ENCODE measurements at places on chromosomes 12 and 14.

DNA sequence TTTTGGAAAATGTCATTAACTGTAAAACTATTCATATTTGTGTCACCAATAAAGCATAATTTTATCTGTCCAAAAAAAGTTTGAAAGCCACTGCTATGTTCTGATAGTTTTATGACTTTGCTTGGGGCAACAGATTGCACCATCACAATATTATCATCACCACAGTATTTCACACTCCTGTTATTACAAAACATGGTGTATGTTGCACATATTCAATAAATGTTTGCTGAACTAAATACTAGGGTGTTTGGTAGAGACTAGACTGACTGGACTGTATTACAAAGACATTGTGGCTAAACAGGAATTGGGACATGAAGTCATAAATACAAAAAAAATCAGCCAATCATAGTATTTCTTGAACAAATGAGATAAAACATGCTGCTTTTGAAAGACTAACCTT is 55.1 kb downstream of the PAWR start:
- H3K4me1 ChIP-seq = no peaks in the 10 kb centered on the region
- H3K4me3 ChIP-seq = no peak overlapping the region
- no peak overlapping the region for H3K27ac ChIP-seq
- H3K36me3 ChIP-seq = no peaks in the 10 kb centered on the region
- DNase-seq = no peak
- no peaks in the 10 kb centered on the region for H3K27me3 ChIP-seq

DNA sequence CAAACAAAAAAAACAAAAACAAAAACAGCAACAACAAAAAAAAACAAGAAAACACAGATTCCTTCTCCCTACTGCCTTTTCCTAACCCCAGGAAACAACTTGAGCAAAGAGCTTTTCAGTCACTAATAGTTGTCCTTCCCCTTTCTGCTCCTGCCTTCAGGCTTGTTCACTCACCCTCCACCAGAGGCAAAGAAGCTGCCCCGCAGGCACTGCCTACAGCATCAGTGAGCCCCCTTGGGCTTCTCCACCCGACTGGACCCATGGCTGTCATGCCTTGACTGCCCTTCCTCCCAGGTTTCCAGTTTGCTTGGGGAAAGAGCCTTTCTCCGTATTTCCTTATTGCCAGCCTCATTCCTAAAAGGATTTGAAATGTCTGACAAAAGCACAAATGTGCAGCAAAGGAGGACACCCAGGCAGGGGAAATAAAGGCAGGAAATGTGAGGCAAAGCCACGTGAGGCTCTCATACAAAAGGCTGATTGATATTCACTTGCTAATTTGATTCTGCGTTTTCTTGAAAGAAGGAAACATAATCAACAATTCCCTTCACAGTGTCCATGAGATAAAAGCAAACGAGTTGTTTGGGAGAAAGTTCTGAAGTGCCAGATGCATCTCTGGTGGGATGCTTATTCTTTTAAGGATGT is 85.7 kb downstream of the GPATCH2L start:
- H3K27me3 ChIP-seq = no peaks in the 10 kb centered on the region
- DNase-seq = no peak
- H3K4me3 ChIP-seq = no peak overlapping the region

- peaks cover 26% of the 10 kb centered on the region for H3K4me1 ChIP-seq
- H3K27ac ChIP-seq = peak within 1 kb of the TSS; percentile 71
- no peaks in the 10 kb centered on the region for H3K27me3 ChIP-seq
- no peak for DNase-seq
- no peaks in the 10 kb centered on the region for H3K36me3 ChIP-seq
- H3K4me3 ChIP-seq = peak within 1 kb of the TSS; percentile 47
These were observed at the start of gene DTX3 for GRCh38 chr12:57604454-57604991. TSS of gene DTX3 (plus strand) at chr12:57604824. CDS start at chr12:57606518, 1,694 bp downstream.

- no peaks in the 10 kb centered on the region for H3K27me3 ChIP-seq
- H3K4me1 ChIP-seq = no peaks in the 10 kb centered on the region
- H3K4me3 ChIP-seq = no peak overlapping the region
- H3K36me3 ChIP-seq = no peaks in the 10 kb centered on the region
These were observed 9.1 kb downstream of the GATC start for GRCh38 chr12:120455302-120455701.

GRCh38 chr14:23639891-23640523 is 3.8 kb downstream of the DHRS2 start:
- H3K4me1 ChIP-seq = no peaks in the 10 kb centered on the region
- DNase-seq = no peak
- no peak overlapping the region for H3K4me3 ChIP-seq
- H3K36me3 ChIP-seq = no peaks in the 10 kb centered on the region

- H3K4me1 ChIP-seq = no peaks in the 10 kb centered on the region
- no peaks in the 10 kb centered on the region for H3K36me3 ChIP-seq
- peak overlapping the region; percentile 49 for H3K27ac ChIP-seq
- no peak for DNase-seq
- no peaks in the 10 kb centered on the region for H3K27me3 ChIP-seq
These were observed 154.9 kb upstream of the ATP2B1 start for GRCh38 chr12:89863493-89863938.

- H3K4me3 ChIP-seq = no peak overlapping the region
- DNase-seq = no peak
- H3K27me3 ChIP-seq = no peaks in the 10 kb centered on the region
- no peaks in the 10 kb centered on the region for H3K4me1 ChIP-seq
- H3K36me3 ChIP-seq = no peaks in the 10 kb centered on the region
- H3K27ac ChIP-seq = peak overlapping the region; percentile 46
These were observed 23.8 kb upstream of the PPP2R5C start for GRCh38 chr14:101737414-101738339.

- peaks cover 80% of the 10 kb centered on the region for H3K36me3 ChIP-seq
- H3K27ac ChIP-seq = no peak overlapping the region
- DNase-seq = no peak
- H3K4me3 ChIP-seq = no peak overlapping the region
These were observed 9.9 kb upstream of the DIABLO start for GRCh38 chr12:122235741-122236140.

DNA sequence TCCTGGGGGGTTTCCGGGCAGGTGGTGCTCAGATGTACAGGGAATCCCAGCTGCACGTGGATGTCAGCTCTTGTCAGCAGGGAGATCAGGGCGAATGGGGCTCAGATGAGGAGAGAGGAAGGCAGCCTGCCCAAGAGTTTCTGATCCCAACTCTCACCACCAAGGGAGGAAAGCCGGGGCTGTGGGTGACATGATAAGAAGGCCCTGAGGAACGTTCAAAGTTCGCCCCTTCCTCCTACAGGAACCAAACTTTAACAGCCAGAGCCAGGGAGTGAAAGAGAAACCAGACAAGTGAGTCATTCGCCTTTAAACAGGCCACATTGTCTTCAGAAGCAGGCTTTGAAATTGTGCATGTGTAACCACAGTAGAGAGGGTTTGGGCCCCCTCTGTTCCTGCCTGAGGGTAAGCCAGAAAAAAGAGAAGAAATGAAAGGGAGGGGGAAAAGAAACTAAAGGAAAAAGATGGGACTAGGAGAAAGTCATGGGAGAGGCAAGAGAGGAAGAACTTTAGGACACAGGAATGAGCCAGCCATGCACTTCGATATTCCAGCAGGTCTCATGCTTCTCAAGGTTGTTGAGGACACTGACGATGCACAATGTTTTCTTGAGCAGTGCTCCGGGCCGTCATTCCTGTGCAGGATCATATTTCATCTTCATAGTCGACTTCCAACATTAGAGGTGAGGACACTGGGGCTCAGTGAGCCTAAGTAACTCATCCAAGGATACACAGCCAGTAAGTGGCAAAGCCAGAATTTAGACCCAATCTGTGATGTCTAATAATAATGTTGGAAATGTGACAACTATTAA is 691.4 kb upstream of the TBX3 start:
- H3K27ac ChIP-seq = no peak overlapping the region
- H3K36me3 ChIP-seq = no peaks in the 10 kb centered on the region
- H3K4me1 ChIP-seq = no peaks in the 10 kb centered on the region
- no peak for DNase-seq
- no peak overlapping the region for H3K4me3 ChIP-seq

GRCh38 chr12:6332459-6332858 is 9.4 kb downstream of the TNFRSF1A start:
- no peaks in the 10 kb centered on the region for H3K27me3 ChIP-seq
- H3K27ac ChIP-seq = no peak overlapping the region
- H3K36me3 ChIP-seq = peaks cover 9% of the 10 kb centered on the region
- H3K4me3 ChIP-seq = no peak overlapping the region
- peaks cover 95% of the 10 kb centered on the region for H3K4me1 ChIP-seq

- no peaks in the 10 kb centered on the region for H3K36me3 ChIP-seq
- H3K27me3 ChIP-seq = no peaks in the 10 kb centered on the region
These were observed 404.7 kb downstream of the DAD1 start for GRCh38 chr14:22184157-22184829.

DNA sequence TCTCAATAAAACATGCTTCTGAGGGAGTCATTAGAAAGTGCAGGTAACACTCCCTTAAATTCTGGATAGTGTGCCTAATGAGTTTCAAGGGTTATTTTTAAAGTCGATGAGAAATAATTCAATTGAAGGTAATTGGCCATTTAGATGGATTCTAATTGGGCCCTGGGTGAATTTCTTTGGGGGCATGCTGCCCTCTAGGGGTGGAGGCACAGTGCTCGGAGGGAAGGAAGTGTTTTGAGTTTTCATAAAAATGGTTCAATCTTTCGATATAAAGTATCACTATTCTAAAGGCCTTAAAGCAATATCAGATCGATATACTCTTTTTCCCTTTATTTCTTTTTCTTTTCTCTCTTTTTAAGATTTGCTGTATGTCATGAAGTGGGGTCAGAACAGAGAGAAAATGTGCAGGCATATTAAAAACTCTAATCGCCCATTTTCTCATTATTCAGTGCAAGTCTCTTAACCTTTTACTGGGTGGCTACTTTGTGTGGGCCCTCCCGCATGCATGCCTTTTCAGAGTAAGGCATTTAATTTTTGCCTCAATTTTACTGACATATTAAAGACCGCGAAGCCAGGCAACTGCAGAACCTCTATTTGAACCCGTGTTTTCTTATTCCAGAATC is 25.5 kb downstream of the NKX2-8 start:
- no peak for DNase-seq
- no peaks in the 10 kb centered on the region for H3K27me3 ChIP-seq
- no peak overlapping the region for H3K4me3 ChIP-seq
- no peaks in the 10 kb centered on the region for H3K36me3 ChIP-seq
- H3K4me1 ChIP-seq = no peaks in the 10 kb centered on the region
- H3K27ac ChIP-seq = no peak overlapping the region

DNA sequence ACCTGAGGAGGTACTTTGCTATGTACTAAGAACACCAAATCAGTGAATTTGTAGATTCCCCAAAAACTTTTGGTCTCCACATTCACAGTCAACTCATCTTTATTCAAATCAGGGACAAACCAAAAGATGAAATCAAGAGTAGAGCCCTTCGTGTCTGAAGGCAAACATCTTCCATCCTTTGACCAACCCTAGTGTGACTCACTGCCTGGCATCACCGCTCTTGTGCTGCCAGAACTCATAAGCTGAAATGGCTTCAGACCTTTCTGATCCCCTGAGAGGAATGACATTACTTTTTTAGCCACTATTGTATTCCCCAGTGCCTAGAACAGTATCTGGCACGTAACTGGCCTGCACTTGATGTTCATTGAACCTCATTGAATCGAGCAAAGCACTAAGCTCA is 50.1 kb downstream of the GOLGA5 start:
- no peak overlapping the region for H3K4me3 ChIP-seq
- H3K27ac ChIP-seq = no peak overlapping the region

DNA sequence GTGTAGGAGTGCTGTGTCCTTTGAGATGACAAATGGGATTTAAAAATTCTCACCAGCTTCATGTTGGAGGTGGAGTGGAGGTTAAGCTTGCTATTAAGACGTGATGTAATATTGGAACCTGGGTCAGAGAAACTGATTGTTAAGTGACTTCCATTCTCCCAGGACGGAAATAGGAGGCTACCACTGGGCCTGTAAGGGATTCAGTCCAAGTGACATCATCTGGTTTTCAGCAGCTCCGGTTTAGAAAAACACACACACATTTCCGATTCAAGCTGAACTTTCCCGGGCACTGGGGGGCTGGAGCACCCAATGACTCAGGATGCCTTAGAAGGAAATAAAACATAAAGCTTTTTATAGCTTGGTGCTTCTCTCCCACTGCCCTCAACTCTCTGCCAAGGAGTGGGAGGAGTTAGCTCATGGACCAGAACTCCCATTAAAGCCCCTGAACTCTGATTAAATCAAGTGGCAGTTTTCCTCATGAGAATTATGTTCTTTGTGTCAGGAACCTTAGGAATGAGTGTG is 12.4 kb downstream of the CALM1 start:
- peak; percentile 60 for DNase-seq
- no peaks in the 10 kb centered on the region for H3K4me1 ChIP-seq
- H3K27me3 ChIP-seq = no peaks in the 10 kb centered on the region
- H3K36me3 ChIP-seq = peaks cover 41% of the 10 kb centered on the region
- H3K27ac ChIP-seq = peak overlapping the region; percentile 66

GRCh38 chr12:89538897-89539296 is 13.1 kb upstream of the POC1B start:
- no peak overlapping the region for H3K4me3 ChIP-seq
- H3K4me1 ChIP-seq = no peaks in the 10 kb centered on the region
- peaks cover 4% of the 10 kb centered on the region for H3K36me3 ChIP-seq
- no peak for DNase-seq

DNA sequence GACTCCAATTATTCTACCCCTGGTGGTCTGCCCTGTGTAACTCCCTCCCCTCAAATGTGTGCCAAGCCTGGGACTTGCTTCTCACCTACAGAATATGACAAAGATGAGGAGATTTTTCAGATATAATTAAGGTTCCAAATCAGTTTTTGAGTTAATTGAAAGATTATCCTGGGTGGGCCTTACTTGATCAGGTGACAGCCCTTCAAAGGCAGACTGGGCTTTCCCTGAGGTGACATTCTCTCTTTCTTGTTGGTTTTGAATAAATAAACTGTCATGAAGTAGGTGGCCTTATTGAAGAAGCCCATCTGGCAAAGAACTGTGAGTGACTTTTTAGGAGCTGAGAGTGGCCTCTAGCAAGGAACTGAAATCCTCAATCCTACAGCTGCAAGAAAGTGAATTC is 106.0 kb downstream of the BRMS1L start:
- no peak overlapping the region for H3K4me3 ChIP-seq
- no peaks in the 10 kb centered on the region for H3K27me3 ChIP-seq
- no peak for DNase-seq
- no peaks in the 10 kb centered on the region for H3K36me3 ChIP-seq
- no peaks in the 10 kb centered on the region for H3K4me1 ChIP-seq

- H3K27me3 ChIP-seq = no peaks in the 10 kb centered on the region
- H3K4me1 ChIP-seq = peaks cover 7% of the 10 kb centered on the region
- H3K36me3 ChIP-seq = no peaks in the 10 kb centered on the region
- peak; percentile 54 for DNase-seq
- no peak overlapping the region for H3K4me3 ChIP-seq
These were observed 17.9 kb downstream of the PACS2 start for GRCh38 chr14:105332350-105332874.

DNA sequence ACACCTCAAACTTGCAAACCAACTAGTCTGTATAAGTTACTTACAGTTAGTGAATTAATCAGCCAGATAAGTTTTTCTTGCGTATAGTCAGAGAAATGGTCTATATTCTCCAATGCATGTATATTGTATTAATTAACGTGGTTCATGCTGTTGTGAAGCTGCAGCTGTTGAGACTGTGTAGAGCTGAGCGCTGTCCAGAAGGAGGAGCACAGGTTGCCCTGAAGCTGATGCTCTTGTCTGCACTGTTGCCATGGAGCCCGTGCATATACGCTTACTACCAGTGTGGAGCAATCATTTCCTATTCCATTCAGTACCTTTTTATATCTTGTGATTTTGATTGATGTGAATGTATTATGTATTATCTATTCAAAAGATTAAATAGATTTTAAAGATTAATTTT is 74.3 kb upstream of the ARID2 start:
- no peak for DNase-seq
- H3K4me1 ChIP-seq = peaks cover 2% of the 10 kb centered on the region
- H3K27ac ChIP-seq = no peak overlapping the region
- H3K27me3 ChIP-seq = no peaks in the 10 kb centered on the region
- H3K4me3 ChIP-seq = no peak overlapping the region
- H3K36me3 ChIP-seq = no peaks in the 10 kb centered on the region

- no peak overlapping the region for H3K27ac ChIP-seq
- H3K36me3 ChIP-seq = no peaks in the 10 kb centered on the region
- H3K4me3 ChIP-seq = no peak overlapping the region
- no peak for DNase-seq
- H3K4me1 ChIP-seq = peaks cover 19% of the 10 kb centered on the region
These were observed 36.5 kb upstream of the CTDSP2 start for GRCh38 chr12:57883057-57883456.
